ENCODE measurements at places on chromosomes 11 and 22.
A peak's percentile ranks its signal among the peaks of the same experiment; 100 is the strongest.

GRCh38 chr22:21865041-21865440 is 2.4 kb downstream of the MAPK1 start:
- no peak for DNase-seq

DNA sequence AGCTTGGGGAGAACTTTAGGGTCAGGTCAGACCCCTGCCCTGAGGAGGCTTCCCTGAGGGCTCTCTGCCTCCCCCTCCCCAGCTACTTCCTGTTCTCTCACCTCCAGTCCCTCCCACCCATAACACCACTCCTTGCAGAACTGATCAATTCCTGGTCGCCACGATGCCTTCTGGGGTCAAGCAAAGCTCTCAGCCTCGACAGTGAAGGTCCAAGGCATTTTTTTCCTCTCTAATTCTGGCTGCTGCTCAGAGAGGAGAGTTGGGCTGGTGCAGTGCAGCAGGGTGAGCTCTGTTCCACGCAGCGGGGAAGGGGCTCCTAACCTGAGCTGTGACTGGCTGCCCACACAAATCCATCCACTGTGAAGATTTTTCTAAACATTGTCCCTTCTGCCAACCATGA is 628.4 kb downstream of the BRD1 start:
- DNase-seq: no peak

GRCh38 chr11:111718436-111718835 is 47.8 kb downstream of the PPP2R1B start:
- no peak for DNase-seq

- DNase-seq: no peak
Measured at GRCh38 chr22:20258584-20259326, 9.4 kb downstream of the RTN4R start.

DNA sequence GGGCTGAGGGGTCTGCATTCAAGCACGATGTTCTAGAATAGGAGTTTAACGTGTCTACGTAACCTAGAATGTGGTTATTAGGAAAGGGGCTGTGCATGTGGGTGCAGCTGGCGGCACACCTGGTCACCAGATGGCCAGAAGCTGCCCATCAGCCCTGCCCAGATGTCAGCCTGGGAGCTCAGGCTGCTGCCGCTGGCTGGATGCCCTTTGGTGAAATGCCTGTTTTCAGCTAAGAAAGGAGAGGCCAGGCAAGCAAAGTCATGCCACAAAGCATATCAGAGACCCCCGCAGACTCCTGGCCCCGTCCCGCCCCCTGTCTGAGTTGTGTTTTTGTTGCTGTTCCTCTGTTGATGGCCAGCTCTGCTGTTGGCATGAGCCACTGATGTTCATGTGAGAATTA is 11.3 kb upstream of the ADORA2A start:
- no peak for DNase-seq

DNA sequence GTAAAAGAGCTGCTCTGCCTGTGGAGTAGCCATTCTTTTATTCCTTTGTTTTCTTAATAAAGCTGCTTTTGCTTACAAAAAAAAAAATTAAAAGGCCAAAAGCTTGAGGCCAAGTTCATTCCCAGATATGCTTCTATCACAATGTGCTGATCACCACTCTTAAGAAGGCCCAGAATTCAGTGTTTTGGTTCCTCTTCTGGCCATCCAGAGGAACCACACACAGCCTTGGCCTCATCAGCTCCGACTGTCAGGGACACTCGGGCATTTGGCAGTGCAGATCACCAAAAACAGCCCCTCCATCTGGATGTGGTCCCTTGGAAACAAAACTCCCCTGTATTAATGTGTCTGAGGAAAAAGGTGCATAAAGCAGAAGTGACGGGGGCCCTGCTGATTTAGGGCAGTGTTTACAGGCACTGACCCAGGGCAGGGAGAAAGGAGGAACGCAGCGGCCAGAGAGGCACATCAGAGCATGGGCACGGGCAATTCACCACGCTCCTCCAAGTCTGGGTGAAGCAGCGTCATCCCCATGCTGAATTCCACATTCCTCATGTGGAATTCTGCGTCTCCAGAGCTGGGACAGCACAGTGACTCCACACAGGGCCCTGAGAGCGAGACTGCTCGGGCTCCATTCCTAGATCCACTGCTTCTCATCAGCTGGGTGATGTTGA is 17.7 kb downstream of the POLDIP3 start:
- no peak for DNase-seq

GRCh38 chr11:41245704-41246398 is 213.6 kb downstream of the LRRC4C start:
- DNase-seq: no peak

DNA sequence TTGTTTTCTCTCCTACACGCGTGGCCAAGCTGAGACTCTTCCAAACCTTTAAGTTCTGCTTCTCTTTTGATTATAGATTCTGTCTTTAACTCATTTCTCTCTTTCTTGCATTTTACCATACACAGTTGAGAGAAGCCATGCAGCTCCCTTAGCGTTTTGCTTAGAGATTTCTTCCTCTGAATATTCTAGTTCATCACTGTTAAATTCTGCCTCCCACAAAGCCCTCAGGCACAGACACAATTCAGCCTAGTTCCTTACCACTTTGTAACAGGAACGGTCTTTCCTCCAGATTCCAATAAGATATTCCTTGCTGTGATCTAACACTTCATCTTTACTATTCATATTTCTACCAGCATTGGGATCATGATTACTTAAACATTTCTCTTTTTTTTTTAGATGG is 24.7 kb upstream of the CD81 start:
- no peak for DNase-seq

DNA sequence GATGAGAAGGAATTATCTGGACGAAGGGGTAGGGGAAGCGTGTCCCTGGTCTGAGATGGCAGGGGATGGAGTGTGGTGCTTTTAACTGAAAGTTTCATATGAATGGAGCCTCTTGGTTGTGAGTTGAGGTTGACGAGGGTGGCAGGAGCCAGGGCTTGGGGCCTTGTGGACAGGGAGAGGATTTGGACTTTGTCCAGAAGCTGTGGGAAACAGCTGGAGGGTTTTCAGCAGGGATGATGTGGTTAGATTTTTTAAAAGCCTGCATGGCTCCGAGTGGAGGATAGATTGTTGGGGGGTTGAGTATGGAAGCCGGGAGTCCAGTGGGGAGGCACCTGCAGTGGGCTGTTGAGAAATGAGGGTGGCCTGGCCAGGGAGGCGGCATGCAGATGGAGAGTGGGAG is 24.8 kb downstream of the MYO7A start:
- DNase-seq: no peak

- no peak for DNase-seq
Measured at GRCh38 chr11:88231894-88232482, 56.7 kb upstream of the RAB38 start.

- no peak for DNase-seq
Measured at GRCh38 chr11:38718049-38718448, 2120.0 kb upstream of the RAG2 start.

DNA sequence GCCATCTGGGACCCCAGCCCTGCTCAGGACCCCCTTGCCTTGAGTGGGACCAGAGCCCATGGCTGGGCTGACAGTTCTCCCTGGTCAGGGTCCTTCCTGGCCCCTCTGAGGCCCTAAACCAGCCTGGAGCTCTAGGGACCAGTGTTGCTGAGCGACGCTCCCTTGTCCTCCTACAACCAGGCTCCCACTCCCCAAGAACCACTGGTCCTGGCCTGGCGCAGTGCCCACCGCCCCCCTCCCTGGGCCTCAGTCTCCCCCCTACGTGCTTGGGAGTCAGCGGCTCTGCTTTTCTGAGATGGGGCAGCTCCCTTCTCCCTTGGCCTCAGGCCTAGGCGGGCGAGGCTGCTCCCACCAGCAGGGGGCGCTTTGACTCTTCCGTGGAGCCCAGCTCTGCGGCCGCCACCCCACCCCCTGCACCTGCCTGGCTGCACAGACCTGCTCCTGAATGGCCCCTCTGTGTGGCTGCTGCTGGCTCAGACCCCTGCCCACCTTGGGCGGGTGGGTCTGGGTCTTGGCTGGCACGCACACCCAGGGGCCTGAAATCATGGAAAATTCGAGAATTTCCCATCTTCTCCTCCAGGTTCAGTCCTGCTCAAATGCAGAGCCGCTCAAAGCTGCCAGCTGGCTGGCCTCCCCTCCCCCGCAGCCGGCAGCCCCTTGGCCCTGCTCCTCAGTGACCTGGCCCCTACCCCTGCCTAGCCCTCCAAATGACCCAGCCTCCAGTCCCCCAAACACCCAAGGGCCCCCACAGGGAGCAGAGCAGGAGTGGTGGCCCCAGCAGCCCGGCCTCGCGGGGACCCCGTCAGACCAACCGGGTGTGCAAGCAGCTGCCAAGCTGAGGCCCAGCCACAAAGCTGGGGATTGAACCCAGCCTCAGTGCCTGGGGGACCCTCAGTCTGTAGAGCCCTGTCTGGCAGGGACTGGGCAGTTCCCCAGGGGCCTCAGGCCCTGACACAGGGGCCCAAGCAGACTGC is 9.1 kb downstream of the PRR33 start:
- peak; percentile 60 for DNase-seq

DNA sequence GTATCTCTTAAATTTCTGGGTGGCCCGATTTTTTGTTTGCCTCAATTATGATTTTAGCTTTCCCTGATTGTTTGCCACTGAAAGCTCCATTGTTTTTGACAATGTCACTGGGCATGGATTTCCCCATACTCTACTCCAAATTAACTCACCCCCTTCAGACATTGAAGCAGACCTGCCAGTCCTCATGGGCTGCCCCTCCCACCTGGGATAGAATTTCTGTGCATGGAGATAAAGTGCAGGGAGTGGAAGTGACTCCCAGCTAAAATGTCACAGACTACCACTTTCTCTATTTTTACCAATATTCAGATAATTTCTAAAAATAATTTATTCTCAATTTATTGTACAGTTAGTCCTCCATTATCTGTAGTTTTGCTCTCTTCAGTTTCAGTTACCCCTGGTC is 79.1 kb upstream of the CLPB start:
- DNase-seq: no peak

GRCh38 chr11:70135625-70136059 is 57.5 kb downstream of the ANO1 start:
- DNase-seq: no peak

DNA sequence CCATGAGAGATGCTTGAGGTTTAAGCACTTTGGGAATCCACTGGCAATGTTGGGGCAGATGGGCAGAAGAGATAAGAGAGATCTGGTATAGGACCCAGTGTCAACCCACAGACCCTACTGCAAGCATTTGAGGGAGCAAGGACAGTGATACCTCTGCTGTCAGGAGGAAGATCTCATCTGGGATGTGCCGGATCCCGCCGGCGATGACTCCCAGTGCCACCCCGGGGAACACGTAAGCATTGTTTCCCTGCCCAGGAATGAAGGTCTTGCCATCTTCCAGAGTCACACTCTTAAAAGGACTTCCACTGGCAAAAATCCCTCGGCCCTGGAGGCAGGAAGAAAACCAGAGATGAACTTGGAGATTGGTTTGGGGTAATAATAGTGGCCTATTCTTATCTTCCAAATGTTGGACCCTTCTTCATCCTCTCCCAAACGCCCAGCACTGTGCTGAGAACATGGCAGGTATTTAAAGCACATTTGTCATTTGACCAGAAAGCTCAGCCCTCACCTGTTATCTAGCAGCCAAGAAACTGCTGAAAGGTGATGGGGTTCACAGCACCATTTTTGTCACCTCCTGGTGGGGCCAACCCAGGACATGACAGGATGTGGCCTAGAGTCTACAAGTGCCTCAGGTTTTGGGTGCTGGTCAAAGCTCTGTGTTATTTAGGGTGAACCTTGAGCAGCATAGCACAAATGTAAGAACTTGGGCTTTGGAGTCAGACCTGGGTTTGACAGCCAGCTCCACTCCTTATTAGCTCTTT is 71.7 kb downstream of the CCDC81 start:
- no peak for DNase-seq

- DNase-seq: no peak
Measured at GRCh38 chr11:27209562-27210005, 153.4 kb downstream of the CCDC34 start.

GRCh38 chr22:37166675-37167066 is 17.0 kb upstream of the IL2RB start:
- DNase-seq: peak; percentile 65

GRCh38 chr11:116715383-116715782 is 57.4 kb downstream of the BUD13 start:
- DNase-seq: no peak

DNA sequence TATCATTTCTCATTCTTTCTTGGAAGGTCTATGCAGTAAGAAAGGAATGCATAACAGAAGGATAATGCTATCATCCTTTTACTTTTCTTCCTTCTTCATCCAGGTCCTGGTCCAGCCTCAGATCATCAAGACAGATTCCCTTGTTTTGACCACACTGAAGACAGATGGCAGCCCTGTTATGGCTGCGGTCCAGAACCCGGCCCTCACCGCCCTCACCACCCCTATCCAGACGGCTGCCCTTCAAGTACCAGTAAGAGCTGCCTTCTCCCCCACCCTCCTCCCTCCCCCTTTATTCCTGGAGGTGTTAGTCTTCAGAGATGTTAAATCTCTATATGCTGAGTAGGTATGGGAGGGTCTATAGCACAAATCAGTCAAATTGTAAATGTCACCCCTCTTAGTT is 37.9 kb downstream of the SREBF2 start:
- no peak for DNase-seq

GRCh38 chr11:76164081-76164480 is 42.2 kb downstream of the WNT11 start:
- no peak for DNase-seq

DNA sequence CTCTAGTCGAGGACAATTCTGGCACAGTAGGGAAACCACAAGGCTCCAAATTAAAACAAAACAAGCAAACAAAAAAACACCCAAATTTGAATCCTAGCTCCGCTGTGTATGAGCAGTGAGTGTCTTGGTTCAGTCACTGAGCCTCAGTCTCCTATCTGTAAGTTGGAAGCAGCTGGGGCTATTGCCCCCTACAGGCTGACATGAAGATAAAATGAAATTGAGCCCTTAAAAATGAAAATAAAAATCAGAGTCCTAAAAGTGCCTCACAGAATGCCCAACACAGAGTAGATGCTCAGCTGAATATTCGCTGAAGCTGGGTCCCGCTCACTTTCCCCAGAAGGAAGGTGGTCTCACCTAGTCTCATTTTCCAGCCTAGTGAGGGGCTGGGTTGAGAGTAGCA is 65.2 kb downstream of the PDE2A start:
- DNase-seq: no peak

DNA sequence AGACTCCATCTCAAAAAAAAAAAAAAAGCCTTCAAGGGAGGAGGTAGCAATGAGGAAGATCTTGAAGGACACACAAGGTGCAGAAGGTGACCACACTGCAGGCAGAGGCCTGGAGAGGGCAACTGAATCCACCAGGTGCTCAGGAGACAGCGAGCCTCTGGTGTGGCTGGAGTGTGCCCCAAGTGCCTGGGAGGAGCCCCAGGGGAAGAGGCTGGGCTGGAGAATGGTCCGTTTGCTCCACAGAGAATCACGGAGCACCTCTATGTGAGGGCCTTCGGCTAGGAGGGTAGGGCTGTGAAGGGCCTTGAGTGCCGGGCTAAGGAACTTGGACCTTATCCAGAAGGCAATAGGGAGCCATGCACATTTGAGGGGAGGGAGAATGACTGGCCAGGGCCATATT is 50.3 kb downstream of the ARRB1 start:
- no peak for DNase-seq

GRCh38 chr11:85088286-85088685 is 538.9 kb downstream of the DLG2 start:
- no peak for DNase-seq

- DNase-seq: no peak
Measured at GRCh38 chr11:33936725-33937604, 45.1 kb upstream of the LMO2 start.

- DNase-seq: no peak
Measured at GRCh38 chr11:17313349-17314231, 37.1 kb downstream of the NUCB2 start.

GRCh38 chr11:13667245-13667644 is 1.2 kb upstream of the FAR1 start:
- no peak for DNase-seq

Measured in stimulated activated CD4-positive, alpha-beta T cell treated with anti-CD3 and anti-CD28 coated beads, Interleukin-1b, Interleukin-23, amount 100 ng/mL, for 1 hour (primary cell).